ENCODE measurements at places on chromosomes 2 and 18.

GRCh38 chr2:217667512-217667911 is 335.3 kb downstream of the TNS1 start:
- DNase-seq, result no peak

- no peak for DNase-seq
These were observed 170.8 kb downstream of the ETAA1 start for GRCh38 chr2:67567886-67568285.

DNA sequence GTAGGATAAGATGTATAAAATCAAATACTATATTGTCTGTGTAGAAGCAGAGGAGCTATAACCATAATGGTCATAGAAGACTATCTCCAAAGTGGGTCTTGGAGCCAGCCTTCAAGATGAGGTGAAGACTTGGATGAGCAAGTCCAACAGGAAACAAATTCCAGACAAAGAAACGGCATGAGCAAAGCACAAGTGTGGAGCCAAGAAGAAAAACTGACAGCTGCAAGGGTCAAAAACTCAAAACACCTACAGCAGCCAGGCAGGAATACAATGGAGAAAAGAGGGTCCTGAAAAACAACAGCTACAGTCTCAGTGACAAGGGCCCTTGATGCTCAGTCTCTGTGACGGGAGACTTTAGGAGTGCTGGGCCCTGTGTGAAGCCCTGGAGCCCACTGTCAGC is 102.4 kb downstream of the STK39 start:
- DNase-seq, result no peak

DNA sequence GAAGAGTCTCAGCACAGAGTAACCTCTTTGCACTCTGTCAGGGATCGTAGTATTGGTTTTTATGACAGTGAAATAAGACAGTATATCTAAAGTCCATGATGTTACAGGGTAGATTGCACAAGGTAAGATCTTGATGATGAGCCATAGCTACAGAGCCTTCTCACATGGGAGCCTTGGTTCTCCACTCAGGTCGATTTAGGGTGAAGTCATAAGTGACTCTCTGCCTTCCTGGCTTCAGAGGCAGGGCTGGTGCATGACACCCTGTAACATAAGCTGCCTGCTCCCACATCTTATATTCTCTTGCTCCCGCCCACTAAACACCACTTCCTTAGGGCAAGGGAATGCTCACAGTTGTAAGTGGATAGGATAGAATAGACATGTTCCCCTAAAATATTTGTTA is 13.3 kb downstream of the DAPL1 start:
- DNase-seq, result no peak

GRCh38 chr2:171334171-171334570 is 99.6 kb downstream of the METTL8 start:
- no peak for DNase-seq

- no peak for DNase-seq
These were observed 213.0 kb downstream of the PIEZO2 start for GRCh38 chr18:10936176-10937053.

DNA sequence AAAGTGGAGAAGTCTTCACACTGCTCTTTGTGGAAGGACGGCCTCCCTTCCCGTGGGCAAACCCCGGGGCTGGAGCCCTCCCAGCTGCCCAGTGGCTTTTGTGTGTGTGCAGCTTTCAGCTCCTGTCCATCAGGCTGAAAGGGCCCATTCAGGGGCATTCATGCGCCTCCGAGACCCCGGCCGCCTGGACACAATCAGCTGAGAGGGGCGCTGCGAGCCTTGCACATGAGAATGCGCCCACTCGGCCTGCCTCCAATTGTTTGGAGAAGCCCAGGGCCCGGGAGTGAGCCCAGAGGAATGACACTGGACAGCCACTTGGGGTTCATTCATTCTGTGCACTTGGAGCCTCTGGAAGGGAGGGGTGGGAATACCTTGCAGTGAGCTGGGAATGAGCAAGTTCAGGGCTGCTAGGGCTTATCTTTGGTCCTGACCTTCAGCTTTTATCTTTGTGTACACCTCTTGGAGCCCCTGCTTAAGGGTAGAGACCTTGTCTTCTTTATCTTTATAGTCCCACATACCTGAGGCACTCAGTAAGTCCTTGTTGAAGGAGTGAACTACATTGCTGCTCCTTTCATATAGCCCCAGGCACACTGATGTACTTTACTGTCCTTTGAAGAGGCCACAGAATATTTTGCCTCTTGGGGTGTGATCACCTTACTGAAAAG is 56.5 kb downstream of the TCF7L1 start:
- no peak for DNase-seq

Data from GM12892 (cell line).